Frontal cortex (tissue), 4 donors: ENCODE measurements at places on chromosomes 12 and 14.

DNA sequence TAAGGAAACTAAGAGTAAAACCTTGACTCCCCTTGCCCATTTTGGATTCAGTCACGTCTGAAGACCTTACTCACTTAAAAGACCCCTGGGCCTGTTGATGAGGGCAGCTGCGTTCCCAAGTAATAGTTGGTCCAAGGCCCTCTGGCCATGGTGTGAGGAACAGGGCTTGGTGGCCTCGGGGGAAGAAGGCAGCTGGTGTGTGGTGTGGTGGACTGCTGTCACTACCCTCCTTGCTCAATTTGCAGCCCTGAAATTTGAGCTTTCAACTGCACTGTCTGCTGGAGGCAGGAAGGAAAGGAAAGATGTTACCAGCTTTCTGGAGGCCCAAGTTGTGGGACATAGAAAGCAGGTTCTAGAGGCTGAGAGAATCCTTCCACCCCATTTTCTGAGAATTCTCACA is 128.2 kb downstream of the SLC38A6 start:
- no peak for DNase-seq

- DNase-seq: no peak
These were observed 266.9 kb upstream of the ATP2B1 start for GRCh38 chr12:89975574-89975973.

GRCh38 chr12:132516095-132517012 is 26.4 kb downstream of the FBRSL1 start:
- DNase-seq: no peak

DNA sequence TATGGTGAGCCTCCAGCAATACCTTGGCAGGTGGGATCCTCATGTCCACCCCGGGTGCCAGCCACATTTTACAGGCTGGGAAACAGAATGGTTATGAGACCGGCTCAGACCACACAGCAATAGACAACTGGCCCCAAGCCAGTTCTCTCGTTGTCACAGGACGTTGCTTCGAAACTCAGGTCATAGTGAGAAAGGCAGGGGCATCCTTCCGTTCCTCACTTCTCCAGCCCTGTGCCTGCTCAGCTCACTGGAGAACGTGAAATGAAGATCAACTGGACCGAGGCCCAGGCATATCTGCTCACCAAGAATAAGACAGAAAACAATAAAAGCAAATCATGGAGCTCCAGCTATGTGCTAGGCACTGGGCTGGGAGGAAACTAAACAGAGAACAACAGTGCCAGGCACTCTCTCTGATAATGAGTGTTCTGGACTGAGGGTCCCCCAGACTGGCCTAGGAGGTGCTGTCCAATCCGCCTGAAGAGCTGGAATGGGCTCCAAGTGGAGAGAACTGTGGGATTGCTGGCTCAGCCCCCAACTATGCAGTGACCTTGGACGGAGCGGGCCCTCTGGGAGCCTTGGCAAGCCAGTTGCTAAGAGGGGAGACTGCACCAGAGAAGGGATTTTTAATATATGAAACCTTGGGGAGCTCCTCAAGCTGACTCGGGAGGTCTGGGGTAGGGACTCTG is 18.8 kb upstream of the FAIM2 start:
- no peak for DNase-seq

GRCh38 chr12:92439420-92439805 is 263.4 kb upstream of the PLEKHG7 start:
- no peak for DNase-seq

GRCh38 chr14:104115691-104116287 is 22.6 kb upstream of the KIF26A start:
- no peak for DNase-seq

DNA sequence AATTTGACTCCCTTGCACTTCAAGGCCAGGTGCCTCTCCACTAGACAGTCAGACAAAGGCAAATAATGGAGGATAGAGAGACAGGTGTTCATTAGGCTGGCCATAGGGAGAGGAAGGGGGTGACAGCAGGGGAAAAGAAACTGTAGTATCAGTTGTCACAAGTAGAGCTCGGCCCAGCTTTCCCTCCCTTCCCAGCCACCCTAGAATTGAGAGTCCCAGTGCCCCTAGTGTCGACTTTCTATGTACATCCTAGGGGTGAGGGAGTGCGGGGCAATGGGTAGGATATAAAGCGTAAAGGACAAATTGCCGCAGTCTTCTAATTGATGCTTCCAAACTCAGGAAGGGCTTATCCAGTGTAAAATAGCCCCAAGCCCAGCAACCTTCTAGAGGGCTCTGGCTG is 39.0 kb downstream of the BAZ2A start:
- DNase-seq: no peak

DNA sequence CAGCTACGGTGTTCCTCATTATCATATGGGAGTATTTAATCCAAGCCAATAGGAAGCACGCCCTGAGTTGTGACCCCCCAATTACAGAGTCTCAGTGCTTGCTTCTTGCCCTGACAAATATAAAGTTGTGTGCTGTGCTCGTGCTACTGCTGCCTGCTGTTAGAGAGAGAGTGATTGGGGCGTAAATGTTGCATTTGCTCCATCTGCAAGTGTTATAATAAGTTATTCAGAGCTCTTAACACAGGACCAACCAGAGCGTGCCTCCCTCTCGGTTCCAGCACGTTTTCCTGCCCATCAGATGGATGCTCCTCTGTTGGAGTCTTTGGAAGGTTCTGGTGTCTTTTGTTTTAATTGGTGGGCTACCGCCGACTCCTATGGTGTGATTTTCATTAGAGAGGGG is 81.4 kb downstream of the TESC start:
- DNase-seq: no peak

- no peak for DNase-seq
These were observed 318.0 kb downstream of the ADGRD1 start for GRCh38 chr12:131271724-131272123.

DNA sequence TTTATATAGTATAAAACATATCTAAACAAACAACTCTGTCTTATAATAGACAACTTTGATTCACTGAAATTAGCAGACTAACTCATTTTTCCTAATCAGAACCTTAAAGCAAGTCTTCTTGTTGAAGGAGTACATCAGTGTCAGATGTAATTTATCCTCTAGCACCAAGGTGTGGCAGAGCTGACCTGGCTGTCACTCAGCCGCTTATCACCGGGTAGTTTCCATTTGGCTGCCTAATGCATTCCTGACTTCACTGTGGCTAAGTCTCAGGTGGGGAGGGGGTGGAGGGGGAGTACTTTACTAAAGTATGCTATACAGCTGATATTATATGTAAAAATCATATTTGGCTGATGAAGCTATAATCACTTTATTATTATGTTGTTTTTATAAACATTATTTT is 339.9 kb upstream of the RGS6 start:
- DNase-seq: no peak

GRCh38 chr14:66442953-66443571 is 43.1 kb upstream of the CCDC196 start:
- DNase-seq: no peak

DNA sequence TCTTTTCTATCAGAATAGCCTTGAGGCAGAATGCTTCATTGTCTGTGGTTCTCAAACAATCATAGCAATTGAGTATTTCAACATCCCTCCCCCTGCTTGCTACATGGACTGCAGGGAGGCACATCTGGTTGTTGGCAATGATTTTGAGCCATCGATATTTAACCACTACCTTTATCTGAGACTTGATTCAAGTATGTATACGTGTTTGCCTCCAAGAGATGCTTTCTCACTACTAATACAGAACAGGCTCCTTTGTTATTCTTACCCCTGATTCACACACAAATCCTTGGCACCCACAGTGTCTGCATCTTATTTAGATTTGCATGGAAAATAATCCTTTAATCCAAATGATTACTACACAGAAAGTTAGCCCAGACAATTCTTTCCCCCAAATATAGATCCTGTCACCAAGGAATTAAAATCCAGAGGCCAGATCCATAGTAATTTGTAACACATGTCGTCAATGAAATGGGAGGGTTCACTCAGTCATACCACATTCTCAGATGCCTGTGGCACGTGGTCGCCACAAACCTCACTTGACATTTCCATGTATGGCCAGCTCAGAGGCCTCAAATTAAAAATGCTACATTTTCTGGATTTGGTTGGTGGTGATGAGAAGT is 199.3 kb downstream of the ITPR2 start:
- DNase-seq: no peak

GRCh38 chr12:95755261-95755865 is 35.2 kb downstream of the NTN4 start:
- no peak for DNase-seq

- no peak for DNase-seq
These were observed 34.3 kb upstream of the NCOR2 start for GRCh38 chr12:124601706-124602105.

DNA sequence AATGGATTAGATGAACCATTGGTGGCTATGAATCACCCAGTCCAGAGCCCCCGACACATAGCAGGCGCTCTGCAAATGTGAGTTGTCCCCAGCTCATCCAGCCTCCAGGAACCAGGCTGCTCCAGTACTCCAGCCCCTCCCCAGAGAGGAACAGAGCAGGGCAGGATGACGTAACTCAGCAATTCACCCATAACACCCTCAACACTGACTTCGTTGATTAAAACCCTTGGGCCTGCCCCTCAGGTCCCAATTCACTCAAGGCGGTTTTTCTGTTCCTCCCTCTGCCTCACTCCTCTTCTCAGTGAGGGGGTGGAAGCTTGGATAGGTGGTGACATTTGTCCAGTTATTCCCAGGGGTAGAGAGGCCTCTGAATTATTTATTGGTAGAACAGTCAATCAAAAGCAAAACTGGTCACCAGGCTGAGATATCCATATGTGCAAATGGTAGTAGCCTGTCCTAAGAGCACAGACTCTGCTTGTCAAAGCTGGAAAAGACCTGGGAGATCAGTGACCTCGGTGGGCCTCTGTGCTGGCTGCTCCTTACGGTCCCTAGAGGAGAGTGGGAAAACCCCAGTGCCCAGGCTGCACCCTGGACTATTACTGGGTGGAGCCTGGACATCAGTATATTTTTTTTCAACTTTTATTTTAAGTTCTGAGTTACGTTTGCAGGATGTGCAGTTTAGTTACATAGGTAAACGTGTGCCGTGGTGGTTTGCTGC is 97.0 kb downstream of the CMKLR1 start:
- no peak for DNase-seq

GRCh38 chr14:55339770-55340169 is 68.5 kb downstream of the FBXO34 start:
- DNase-seq: no peak

- no peak for DNase-seq
These were observed 8.3 kb upstream of the PTGR2 start for GRCh38 chr14:73843296-73843695.

- no peak for DNase-seq
These were observed 115.9 kb downstream of the NTN4 start for GRCh38 chr12:95674631-95675030.

- no peak for DNase-seq
These were observed 227.3 kb downstream of the DPF3 start for GRCh38 chr14:72666610-72667009.

DNA sequence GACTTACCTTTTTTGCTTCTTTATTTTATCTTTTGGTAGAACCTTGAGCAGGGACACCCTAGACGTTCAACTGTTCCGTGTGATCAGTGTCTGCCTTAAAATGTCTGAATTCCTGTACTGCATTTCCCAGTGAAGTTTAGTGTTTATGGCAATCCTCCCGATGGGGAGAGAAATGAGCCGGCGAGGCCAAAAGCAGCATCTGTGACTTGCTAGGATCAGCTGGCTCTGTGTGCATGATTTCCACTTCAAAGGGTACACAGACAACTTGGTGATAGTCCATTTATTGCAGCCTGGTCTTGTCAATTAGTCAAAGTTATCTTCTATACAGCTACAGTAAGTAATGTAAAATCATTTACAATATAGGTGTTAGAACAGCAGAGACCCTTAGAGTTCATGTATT is 768.5 kb downstream of the DIO2 start:
- DNase-seq: no peak

GRCh38 chr12:32826807-32827412 is 69.7 kb downstream of the PKP2 start:
- no peak for DNase-seq

- DNase-seq: no peak
These were observed 64.7 kb upstream of the CISTR start for GRCh38 chr12:53816360-53817020.

GRCh38 chr12:1844661-1845409 is 24.5 kb downstream of the LRTM2 start:
- no peak for DNase-seq

- no peak for DNase-seq
These were observed 36.6 kb downstream of the EID3 start for GRCh38 chr12:104340177-104340576.

DNA sequence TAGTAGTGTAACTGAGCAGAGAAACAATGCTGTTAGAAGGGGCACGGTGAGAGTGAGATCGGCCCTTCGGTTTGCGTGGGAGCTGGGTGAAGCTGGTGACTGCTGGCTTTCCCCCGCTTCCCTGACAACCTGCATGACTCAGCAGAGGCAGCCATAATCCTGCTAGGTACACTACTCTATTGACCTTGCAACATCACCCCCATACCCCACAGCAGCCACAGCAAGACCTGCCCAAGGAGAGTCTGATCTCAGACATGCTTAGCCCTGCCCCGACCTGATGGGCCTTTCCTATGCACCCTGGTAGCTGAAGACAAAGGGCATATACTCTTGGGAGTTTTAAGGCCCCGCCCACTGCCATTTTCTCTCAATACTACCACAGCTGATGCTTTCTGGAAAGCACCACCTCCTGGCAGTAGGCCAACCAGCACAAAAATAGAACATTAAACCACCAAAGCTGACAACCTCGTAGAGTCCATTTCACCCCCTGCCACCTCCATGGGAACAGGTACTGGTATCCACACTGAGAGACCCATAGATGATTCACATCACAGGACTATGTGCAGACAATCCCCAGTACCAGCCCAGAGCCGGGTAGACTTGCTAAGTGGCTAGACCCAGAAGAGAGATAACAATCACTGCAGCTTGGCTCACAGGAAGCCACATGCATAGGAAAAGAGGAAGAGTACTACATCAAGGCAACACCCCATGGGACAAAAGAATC is 75.9 kb upstream of the RGS6 start:
- no peak for DNase-seq

- no peak for DNase-seq
These were observed 808 bp downstream of the ACIN1 start for GRCh38 chr14:23093991-23094665.

DNA sequence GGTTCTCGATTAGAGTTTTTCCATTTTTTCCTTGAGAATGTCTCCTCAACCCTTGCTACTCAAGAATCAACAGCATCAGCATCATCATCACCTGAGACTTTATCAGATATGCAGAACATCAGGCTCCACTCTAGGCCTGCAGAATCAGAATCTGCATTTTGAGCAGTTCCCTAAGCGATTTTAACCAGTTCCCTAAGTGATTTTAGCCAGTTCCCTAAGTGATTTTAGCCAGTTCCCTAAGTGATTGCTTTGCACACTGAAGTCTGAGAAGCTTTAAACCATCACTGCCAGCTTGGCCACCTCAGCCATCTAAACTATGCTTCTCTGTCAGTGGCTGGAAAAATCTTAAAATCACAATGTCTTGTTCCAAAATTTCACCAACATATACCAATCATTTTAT is 29.4 kb upstream of the SLC38A1 start:
- DNase-seq: no peak
